ENCODE measurements at places on chromosomes 6 and 20.

DNA sequence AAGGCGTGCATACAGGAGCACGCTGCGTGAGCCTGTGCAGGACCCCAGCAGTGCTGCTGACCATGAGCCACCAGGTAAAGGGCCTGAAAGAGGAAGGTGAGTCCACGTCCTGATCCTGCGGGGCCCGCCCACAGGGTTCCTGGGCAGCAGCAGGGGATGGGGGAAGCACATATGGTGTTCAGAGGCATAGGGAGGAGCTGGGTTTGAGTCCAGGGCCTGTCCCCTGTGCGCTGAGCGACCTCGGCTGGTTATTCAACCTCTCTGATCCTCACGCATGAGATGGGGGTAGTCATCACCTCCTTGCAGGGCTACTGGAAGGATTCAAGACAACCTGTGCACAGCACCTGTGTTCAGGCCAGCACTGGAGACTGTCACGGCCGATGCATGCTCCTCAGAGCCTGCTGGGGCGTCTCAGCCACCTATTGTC, at the start of gene TMC2:
Gene TMC2 (plus strand): TSS at position 14 of the 427 bp plus-strand sequence. CDS start 49 bp downstream, at position 63.
- DNase-seq, result no peak

DNA sequence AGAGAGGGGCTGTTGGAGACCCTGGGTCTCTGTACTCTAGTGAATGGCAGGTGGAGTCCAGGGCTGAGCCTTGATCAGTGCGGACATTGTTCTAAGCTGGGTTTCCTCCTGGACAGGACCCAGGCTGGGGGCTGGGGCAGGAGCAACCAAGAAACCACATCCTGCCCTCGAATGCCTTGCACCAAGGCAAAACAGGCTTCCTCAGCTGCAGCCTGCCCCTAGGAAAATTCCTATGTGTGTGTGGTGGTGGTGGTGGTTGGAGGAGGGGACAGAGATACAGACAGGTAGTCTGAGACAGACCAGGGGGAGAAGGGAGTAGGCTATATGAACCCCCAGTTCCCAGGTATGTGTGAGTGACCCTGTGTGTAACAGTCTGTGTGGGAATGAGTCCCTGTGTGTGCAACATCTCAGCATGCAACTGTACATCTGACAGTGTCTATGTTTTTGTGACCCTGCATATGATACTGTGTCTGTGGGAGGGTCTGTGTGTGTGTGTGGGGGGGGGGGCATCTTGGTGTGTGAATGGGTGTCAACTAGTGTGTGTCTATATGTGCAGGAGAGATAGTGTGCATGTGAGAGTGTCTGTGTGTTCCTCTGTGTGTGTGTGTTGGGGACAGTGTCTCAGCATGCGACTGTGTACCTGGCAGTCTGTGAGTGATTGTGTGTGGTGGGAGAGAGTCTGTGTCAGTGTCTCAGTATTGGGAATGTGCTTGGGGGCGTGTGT, 3.0 kb downstream of the GLP1R start:
- no peak for DNase-seq

- DNase-seq, result no peak
These were observed 16.4 kb upstream of the MAFB start for GRCh38 chr20:40705413-40705812.

DNA sequence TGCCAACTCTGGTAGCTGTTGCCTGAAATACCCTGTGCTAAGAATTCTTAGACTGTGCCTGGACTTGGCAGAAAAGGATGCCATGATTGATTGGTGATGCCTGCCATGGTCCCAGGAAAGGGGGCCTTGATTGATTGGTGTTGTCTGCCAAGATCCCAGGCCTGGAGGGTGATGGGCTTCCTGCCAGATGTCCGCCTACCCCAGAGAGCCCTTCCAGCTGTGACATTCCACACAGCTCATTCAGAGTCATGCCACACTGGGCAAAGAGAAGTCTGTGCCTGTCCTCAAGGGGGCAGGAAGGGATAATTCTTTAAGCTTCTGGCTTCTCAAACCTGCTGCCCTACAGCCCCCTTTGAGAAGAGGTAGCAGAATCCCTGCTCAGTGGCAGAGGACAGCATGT, 24.6 kb downstream of the RIMS4 start:
- DNase-seq, result no peak
